NCI-H1930 (cell line): ENCODE measurements at places on chromosomes 4 and X.

DNA sequence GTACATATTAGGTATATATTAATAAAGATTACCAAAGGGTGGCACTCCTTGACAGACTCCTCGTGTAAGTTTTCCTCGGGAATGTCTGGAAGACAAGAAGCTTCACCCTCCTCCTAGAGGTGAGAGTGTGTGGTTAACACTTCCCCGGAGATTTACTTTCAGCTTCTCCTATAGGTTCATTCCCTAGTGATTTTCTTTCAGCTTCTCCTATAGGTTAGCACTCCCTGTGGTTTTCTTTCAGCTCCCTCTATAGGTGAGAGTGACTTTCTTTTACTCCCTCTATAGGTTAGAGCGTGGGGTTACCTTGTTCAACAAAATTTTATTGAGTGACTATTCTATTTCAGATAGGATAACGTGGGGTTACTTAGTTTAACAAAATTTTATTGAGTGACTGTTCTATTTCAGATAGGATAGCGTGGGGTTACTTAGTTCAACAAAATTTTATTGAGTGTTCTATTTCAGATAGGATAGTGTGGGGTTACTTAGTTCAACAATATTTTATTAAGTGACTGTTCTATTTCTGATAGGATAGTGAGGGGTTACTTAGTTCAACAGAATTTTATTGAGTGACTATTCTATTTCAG, 106.0 kb upstream of the PLAC1 start:
- DNase-seq = no peak

DNA sequence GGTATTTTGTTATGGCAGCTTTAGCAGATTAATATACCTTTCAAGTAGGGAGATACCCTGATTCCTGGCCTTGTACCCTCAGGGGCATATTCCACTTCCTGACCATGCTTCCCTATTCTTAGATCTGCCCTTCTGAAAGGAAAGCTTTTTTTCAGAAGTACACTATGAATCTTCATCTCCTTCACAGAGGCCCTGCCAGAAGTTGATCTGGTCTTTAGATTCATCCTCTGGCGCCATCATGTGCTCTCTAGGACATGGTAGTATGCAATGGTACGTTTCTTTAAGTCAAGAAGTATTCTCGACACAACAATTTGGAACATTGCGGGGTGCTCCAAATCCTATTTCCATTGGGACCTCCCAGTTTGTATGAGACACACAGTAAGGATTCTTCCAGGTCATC, 39.6 kb upstream of the DIPK2B start:
- DNase-seq = no peak

- no peak for DNase-seq
Observed at GRCh38 chr4:17761062-17761461, 20.4 kb downstream of the FAM184B start.

DNA sequence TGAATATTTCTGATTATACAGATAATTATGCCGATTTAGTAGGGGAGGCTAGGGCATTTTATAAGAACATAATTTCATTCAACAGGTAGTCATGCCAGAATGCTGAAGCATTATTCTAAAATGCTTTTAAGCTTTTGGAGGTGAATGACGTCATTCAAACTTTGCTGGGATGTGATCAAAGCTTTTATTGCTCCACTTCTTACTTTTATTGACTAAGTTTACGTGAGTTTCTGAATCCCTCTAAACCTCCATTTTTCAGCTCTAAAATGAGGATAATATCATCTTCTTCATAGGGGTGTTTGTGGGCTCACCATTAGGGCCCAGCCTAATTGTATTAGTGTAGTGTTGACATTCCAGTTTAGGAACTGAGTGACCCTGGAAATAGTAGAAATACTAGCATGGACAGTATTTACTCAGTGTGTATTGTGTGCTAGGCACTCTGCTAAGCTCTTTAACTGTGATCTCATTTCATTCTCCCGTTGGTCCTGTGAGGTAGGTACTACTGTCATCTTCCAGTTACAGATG, 3.0 kb downstream of the WWC2 start:
- no peak for DNase-seq

GRCh38 chrX:9899640-9900111, 67.5 kb upstream of the CLDN34 start:
- no peak for DNase-seq

- no peak for DNase-seq
Observed at GRCh38 chr4:48224606-48225005, 45.0 kb downstream of the TEC start.

- DNase-seq = no peak
Observed at GRCh38 chr4:180285796-180286195, 1957.4 kb upstream of the TENM3 start.

DNA sequence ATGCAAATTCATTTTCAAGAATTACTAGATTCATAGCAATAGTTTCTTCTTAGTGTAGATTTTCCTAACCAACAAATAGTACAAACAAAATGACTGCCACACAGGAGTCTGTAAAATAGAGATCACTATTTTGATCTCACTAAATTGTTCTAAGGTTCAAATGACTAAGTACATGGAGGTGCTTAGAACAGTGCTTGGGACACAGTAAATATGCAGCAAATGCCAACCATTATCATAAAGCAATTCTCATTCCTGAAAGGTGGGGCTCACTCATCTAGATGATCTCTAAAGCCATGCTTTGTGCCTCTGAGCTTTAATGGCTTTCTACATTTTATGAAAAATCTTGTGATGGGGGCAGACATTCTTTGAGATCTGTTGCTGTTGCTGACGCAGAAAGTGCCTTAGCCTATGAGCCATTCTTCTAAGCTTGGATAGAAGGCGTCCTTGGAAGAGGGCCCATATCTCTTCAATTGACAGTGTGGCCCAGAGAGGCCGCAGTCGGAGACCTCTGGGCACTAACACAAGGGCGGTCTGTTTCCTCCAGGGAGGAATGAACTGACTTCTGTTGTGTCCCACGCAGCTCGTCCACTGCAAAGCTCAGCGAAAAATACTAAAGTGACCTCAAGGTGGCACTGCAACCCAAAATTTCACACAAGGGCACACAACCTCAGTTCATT, 23.5 kb downstream of the TLR10 start:
- DNase-seq = no peak

GRCh38 chr4:18391354-18391728, 369.8 kb upstream of the LCORL start:
- DNase-seq = no peak

- no peak for DNase-seq
Observed at GRCh38 chr4:25330905-25331808, 18.6 kb downstream of the ZCCHC4 start.
